ENCODE measurements at places on chromosomes 6 and 20. TPM values are rescaled to one million over a fixed set of nuclear protein-coding genes. Genes with fewer than 3 reads are reported as not detected.

The LINC00237 gene
- not detected for total RNA-seq

The EPHA7 gene
- total RNA-seq: not detected

The RAET1L gene
- not detected for total RNA-seq

The NXT1 gene
- 67.0 TPM for total RNA-seq

The C20orf141 gene
- not detected for total RNA-seq

The NINL gene
- total RNA-seq: 9.2 TPM

DNA sequence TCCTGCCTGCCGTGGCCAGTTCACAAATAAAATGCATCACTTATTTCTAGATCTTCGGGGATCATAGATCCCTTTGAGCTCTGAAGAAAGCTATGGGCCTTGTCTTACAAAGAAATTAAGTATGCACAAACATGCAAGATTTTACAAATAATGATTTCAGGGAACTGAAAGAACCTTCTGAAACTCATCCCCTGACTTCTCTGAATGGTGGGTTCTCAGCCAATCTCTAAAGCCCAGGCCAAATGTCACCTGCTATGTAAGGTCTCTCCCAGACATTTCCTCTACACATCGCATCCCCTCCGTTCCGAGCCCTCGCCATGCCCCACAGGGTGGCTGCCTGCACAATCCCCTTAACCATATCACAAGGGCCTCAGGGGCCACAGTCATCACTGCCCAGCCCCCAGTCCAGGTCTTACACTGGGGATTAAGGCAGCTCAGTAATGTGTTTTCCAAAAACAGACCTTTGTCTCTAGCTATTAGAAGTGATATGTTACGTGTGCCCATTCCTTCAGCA lies 16.1 kb upstream of the ANKRD60 start:
- no peak for DNase-seq

GRCh38 chr6:150822932-150823331 lies 42.6 kb upstream of the MTHFD1L start:
- DNase-seq: no peak

- peak; percentile 65 for DNase-seq
Observed at GRCh38 chr6:31079656-31080261, 32.6 kb downstream of the C6orf15 start.

DNA sequence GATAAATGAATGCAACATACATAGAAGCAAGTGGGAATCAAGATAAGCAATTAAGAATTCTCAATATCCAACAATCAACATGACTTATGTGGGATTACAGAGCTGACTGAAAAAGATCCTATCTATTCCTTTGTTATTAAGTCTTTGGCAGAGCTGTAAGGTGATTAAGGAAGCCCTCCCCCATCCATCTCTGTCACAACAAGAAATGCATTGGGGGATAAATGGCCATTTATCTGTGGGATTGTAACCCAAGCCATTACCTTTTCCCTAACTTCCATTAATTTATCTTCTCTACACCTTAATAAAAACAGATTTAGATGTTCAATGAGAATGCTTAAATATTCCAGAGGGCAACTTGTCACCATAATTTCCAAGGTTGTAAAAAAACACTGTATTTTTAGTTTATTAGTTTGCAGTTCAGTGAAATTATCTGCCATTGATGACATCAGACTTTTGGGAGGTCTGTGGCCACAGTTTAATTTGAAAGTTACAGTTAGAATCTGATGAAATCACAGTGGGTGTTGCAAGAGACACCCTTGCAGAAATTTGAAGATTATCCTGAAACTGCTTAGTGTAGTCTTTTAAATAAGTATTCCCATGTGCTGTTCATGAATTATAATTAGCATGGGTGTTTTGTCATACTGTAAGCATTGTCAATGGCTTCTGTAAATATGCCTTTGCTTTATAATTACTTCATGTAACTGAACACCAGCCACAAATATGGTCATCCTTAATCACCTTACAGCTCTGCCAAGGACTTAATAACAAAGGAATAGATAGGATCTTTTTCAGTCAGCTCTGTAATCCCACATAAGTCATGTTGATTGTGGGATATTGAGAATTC lies 49.4 kb upstream of the FYN start:
- DNase-seq: no peak

DNA sequence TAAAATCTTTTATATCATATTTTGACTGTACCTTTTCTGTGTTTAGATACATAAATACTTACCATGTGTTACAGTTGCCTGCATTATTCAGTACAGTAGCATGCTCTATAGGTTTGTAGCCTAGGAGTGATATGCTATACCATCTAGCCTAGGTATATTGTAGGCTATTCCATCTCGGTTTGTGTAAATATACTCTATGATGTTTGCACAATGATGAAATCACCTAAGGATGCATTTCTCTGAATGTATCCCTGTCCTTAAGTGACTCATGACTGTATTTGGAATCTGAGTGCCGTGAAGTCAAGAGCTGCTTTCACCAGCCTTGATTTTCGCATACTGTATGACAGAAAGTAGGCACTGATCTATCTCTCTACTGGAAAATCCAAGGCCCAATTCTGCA lies 129.9 kb downstream of the UTRN start:
- DNase-seq: no peak

DNA sequence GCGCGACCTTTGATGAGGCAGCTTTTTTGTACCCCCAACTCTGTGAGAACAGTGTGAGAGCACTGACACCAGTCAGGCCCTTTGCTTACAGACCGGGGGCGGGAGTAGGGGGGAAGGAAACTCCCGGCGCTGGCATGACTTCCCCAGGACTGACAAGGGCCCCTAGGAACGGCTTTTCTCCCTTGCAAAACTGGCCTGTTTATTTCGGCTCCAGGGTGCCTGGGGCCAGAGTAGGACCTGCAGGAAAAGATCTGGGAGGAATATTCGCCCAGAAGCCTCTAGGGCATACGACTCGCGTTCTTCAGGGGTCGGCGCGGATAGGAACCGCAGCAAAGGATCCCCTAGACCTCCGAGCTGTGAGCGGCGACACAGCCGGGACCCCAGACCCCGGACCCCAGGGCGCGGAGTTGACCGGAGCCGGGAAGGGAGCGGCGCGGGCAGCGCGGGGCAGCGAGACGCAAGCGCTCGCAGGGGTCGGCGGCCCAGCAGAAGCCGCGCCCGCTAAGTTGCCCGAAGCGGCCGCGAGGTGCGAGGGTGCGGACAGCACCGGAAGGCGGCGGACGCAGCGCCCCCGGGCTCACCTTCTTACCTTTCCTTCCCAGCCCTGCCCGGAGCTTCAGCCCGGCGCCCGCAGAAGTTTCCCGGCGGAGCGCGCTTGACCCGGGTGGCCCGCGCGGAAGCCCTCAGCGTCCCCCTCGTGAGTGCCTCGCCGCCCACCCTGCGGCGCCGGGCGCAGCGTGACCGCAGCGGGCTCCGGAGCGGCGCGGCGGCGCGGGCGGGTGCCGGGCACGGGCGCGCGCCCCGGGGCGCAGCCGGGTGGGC lies at the start of gene POPDC3:
Gene POPDC3, minus strand, starts transcription at position 771 of the 822 bp plus-strand sequence. CDS start 18,105 bp downstream, outside the sequence.
- peak; percentile 78 for DNase-seq

GRCh38 chr6:154758125-154758524 lies 24.9 kb downstream of the SCAF8 start:
- DNase-seq: no peak

- no peak for DNase-seq
Observed at GRCh38 chr6:56684342-56685101, 41.8 kb upstream of the DST start.

- peak; percentile 35 for DNase-seq
Observed at GRCh38 chr6:134161041-134161440, 108.6 kb upstream of the SLC2A12 start.
